Fibroblast of villous mesenchyme (primary cell): ENCODE measurements at places on chromosomes 7 and 10.
A peak's percentile ranks its signal among the peaks of the same experiment; 100 is the strongest.

DNA sequence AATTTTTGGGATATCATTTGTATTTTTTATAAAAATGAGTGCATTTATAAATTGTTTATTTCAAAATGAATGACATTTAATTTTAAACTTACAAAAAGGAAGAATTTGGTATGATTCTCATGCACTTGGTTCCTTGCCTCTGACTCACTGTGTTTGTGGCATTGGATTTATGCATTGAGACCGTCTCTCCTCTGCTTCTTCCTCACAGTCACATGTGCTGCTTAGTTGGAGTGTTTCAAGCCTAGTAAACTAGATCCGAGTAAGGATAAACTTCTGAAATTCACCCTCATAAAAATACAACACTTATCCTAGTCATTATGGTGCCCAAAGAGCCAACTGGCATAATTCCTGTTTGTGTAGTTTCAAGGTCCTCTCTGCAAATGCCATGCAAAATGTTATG is 19.1 kb upstream of the FZD8 start:
- DNase-seq: no peak

GRCh38 chr10:107098326-107098725 is 66.2 kb downstream of the SORCS1 start:
- DNase-seq: no peak

- peak; percentile 63 for DNase-seq
Measured at GRCh38 chr7:131625817-131626372, 69.5 kb upstream of the PODXL start.

DNA sequence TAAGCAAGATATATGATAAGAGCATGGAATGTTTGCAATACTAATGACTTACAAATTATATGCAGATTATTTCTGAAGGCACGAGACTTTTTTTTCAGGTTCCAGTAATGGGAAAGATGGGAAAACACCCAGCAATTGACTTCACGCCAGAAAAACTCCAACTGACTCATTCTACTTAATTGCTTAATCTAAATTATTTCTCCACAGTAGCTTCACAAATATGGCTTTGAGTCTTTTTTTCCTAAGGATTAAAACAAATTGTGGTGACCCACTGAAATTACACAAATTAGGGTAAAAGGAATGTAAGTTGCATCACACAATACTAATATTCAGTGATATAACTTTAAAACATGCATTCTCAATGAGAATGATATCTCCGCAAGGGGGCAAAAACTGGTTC is 138.7 kb downstream of the GNAI1 start:
- peak; percentile 78 for DNase-seq

- no peak for DNase-seq
Measured at GRCh38 chr10:124936813-124937212, 5.1 kb upstream of the ZRANB1 start.

GRCh38 chr7:104983076-104983577 is 30.9 kb upstream of the KMT2E start:
- no peak for DNase-seq

DNA sequence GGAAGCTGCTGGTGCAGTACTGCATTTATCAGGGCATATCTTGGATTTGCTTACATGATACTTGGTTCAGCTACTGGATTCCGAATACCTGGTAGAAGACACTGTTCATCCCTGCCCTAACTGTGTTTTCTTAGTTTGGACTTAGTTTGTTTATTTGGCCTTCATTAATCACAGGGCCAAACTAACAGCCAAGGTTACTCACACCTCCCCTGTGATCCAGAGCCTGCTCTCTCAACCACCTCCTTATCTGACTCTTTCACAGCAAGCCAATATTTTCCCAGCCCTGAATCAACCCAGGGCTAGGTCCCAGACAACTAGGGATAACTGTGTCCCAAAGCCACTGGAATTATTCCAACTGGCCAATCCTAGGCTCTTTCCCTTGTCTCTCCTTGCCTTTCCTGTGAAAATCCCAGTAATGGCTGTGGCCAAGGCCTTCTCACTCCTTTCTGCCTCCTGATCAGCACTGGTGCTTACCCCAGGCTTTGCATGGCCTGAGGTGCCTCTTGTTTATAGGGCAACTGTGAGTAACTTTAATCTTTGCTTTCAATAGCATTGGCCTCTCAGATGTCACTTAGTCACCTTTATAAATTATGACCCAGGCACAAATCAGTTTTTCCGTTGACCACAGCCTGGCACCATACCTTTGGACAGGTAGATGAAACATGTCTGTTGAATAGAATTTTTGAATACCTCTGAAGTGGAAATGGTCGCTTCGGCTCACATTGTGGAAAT is 9.3 kb upstream of the JCAD start:
- no peak for DNase-seq

- DNase-seq: no peak
Measured at GRCh38 chr10:123717336-123717735, 51.2 kb downstream of the GPR26 start.

GRCh38 chr7:3300221-3300650 is 816 bp upstream of the SDK1 start:
- no peak for DNase-seq

DNA sequence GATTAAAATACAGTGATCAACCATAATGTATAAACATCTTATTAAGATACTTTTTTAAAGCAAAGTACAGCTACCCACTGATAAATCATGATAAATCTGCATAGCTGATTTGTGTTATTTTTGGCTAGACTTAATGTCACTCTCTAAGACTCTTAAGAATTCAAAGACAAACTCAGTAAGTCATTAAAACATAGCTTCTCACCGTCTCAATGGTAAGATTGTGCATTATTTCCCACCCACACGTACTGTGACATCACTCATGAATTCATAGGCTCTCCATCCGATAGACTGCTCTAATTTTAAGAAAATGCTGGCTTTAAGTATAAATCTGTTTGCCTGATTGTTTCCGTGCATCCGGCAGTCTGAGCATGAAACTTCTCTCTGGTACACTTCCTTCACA is 266.1 kb downstream of the GLI3 start:
- no peak for DNase-seq

DNA sequence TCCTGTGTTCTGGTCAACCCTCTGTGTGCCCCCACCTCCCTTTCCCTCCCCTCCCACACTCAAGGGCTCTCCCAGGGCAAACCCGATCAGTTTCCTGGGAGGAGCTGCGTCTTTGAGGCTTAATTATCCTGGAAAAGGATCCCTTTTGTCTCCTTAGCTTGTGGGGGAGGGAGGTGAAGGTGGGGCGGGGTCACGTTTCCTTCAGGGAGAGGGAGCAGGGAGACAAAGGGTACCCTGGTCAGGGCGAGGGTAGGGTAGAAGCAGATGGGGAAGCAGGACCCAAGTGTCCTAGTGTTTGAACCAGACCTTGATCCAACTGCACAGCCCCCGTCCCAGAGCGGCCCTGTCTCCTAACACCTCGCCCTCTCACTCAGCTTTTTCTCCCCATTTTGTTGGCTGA is 90.1 kb downstream of the HIF1AN start:
- DNase-seq: no peak

DNA sequence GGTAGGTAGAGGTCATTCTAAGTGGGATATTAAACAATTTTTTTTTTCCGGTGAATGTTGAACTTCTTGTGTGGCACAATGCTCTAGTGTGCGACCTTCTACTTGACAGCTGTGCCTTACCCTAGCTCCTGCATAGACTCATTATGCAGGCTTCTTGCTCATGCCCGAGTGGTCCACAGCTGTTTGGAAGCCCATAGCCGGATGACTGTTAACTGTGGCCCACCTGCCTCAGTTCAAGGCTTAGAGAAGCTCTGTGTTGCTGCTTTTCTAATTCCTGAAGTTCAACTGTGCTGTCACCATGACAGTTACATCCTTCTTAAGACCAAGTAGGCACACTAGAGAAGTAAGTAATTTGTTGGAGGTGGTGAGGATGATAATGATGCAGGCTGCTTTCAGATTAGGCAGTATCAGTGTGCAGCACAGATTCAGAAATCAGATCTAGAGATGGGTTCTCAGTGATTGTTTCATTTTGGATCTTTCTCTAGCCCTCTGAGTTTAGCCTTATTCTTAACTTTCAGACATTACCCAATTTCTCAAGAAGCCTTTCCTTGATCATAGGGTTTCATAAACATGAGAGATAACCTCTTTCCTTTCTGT is 278.4 kb downstream of the PHF14 start:
- no peak for DNase-seq

- DNase-seq: no peak
Measured at GRCh38 chr7:135843214-135843613, 94.6 kb upstream of the FAM180A start.
